ENCODE measurements at places on chromosomes 2 and 18.

DNA sequence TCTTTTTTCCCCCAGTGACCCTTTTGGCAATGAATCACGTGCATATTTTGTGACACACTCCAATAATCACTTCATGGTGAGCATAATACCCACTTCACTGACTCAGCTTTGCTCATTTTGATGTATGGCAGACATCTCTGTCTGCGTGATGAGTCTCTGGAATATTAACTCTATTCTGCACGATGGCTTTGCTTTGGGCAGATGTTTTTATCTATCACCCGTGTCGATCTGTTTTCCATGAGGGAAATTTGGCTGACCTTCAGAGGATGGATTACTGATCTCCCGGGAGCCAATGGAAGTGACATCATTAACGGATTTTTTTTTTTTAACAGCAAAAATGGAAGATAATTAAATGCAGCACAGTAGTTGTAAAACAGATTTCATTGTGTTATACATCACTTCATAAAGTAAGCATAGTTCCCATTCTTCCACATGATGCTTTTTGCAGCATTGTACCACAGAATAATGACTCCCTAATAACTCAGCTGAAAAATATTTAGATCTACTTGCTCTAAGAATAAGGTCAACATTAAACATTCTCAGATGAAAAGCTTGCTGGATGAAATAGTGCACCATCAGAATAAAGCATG lies 29.8 kb downstream of the CDC42EP3 start:
- peak; percentile 7 for DNase-seq

DNA sequence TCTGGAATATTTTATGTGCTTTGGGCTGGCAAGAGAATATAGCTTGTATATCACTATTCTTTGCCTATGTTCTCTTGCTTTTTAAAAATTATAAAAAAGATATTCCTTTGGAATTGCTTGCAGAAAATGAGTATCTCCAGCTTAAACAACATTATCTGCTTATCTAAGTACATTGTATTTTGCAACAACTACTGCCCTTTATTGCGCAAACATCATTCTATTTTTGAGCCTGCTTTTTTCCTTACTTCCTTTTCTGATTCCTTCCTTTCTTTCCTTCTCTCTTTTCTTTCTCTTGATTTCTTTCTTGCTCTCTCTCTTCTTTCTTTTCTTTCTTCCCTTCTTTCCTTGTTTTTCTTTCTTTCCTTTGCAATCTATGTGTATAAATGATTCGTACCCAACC lies 74.0 kb downstream of the UNC80 start:
- DNase-seq = no peak

DNA sequence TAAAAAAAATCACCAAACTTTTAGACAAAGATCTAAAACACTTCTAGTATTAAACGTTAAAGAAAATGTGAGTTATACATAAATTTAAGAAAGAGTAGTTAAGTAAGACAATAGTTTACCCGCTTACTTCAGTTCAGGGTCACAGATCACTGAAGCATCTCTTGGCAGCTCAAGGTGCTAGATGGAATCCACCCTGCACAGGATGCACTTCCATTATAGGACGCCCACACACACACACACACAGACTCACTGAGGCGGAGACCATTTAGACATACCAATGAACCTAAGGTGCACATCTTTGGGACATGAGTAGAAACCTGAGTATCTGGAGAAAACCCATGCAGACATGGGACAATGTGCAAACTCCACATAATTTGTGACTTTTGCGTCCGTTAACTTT lies 630.6 kb upstream of the ZNF804A start:
- no peak for DNase-seq

- no peak for DNase-seq
Measured at GRCh38 chr2:44200011-44200410, 31.3 kb downstream of the PPM1B start.

DNA sequence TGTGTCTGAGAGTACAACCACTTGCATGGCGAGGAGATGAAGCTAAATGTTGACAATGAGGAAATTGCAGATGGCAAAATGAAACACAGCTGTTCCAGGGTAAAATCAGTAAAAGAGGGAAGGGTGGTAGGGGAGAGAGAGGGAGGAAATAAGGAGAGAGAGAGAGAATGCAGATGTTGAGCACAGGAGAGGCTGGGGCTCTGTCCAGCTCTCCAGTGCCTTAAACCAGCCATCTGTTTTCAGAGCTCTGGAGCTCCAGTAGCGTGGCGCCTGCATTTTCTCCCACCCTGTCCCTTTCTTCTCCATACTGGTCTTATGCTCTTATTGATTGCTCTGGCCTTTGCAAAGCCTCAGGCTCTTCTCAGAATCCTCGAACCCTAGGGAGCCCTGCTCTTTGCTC lies 52.7 kb upstream of the BOD1L2 start:
- DNase-seq = no peak

Measured in NCI-H69 (cell line).